Stimulated activated memory B cell treated with anti-CD40 and anti-IgM and Interleukin-4, amounts not matched to agents 10 μg/mL and 1 μg/mL and 100 μg/mL, for 72 hours (primary cell): ENCODE measurements at places on chromosomes 11 and 22.

GRCh38 chr11:58742981-58743880, 11.5 kb upstream of the GLYAT start:
- ATAC-seq = no peak

- ATAC-seq = peak; percentile 76
These were observed 17.3 kb downstream of the APOL2 start for GRCh38 chr22:36221799-36222751.

DNA sequence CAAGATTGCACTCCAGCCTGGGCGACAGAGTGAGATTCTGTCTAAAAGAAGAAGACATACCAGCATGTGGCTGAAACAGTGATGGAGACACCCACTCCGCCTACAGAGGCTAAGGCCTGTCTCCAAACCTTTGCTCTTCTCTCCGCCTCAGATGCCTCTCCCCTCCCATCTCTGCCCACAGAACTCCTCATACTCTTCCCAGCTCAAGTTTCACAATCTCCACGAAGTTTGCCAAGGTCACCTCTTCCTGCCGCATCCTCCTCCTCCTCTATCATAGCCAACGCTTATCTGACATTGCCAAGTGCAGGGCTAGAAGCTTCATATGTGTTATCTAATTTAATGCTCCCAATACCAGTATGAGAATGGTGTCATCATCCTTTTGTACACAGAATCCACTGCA, 25.9 kb upstream of the FBLN1 start:
- no peak for ATAC-seq

- ATAC-seq = no peak
These were observed 52.4 kb upstream of the RBFOX2 start for GRCh38 chr22:36081023-36081431.
